Naive thymus-derived CD4-positive, alpha-beta T cell (primary cell): ENCODE measurements at places on chromosomes 5 and 9. TPM values are rescaled to one million over a fixed set of nuclear protein-coding genes. Genes with fewer than 3 reads are reported as not detected.
A peak's percentile ranks its signal among the peaks of the same experiment; 100 is the strongest.

- no peak for DNase-seq
- no peaks in the 10 kb centered on the region for H3K36me3 ChIP-seq
- H3K27me3 ChIP-seq, result no peaks in the 10 kb centered on the region
Measured at GRCh38 chr5:94791829-94792228, 173.4 kb downstream of the SLF1 start.

- H3K4me1 ChIP-seq, result no peaks in the 10 kb centered on the region
- H3K27ac ChIP-seq, result no peak overlapping the region
- no peaks in the 10 kb centered on the region for H3K27me3 ChIP-seq
- peaks cover 5% of the 10 kb centered on the region for H3K36me3 ChIP-seq
- no peak for DNase-seq
- no peak overlapping the region for H3K4me3 ChIP-seq
Measured at GRCh38 chr5:69299625-69300024, 33.0 kb downstream of the CCDC125 start.

DNA sequence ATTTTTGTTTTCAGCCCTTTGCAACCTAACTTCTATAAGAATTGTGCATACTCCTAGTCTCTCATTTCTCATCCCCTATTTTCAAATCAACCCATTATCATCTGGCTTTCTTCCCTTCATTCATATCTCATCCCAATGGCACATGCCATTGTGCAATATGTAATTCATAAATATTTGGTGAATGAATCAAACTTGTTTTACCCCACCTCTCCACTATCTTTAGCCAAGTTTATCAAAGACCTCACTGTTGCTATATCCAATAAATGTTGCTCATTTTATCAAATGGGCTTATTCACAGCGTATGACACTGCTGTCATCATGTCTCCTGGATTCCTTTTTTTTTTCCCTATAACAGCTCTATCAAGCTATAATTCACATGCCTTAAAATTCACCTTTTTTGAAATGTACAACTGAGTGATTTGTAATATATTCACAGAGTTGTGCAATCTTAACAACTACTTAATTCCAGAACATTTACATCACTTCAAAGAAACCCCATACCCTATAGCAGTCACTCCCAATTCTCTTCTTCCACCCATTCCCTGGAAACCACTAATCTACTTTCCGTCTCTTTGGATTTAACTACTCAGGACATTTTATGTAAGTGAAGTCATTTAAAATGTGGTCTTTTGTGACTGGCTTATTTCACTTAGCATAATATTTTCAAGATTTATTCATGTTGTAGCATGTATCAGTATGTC, 214.4 kb upstream of the PAPPA start:
- DNase-seq, result no peak
- H3K36me3 ChIP-seq, result no peaks in the 10 kb centered on the region
- no peaks in the 10 kb centered on the region for H3K4me1 ChIP-seq
- no peaks in the 10 kb centered on the region for H3K27me3 ChIP-seq
- H3K4me3 ChIP-seq, result no peak overlapping the region

- no peaks in the 10 kb centered on the region for H3K27me3 ChIP-seq
- no peak overlapping the region for H3K27ac ChIP-seq
- H3K4me1 ChIP-seq, result peaks cover 11% of the 10 kb centered on the region
- no peaks in the 10 kb centered on the region for H3K36me3 ChIP-seq
- no peak for DNase-seq
Measured at GRCh38 chr5:171978519-171978918, 27.9 kb downstream of the FBXW11 start.

The NEUROG1 gene
- total RNA-seq, result not detected in 2 replicates

GRCh38 chr5:33315189-33315588, 125.6 kb upstream of the TARS1 start:
- no peak overlapping the region for H3K4me3 ChIP-seq
- H3K36me3 ChIP-seq, result no peaks in the 10 kb centered on the region

DNA sequence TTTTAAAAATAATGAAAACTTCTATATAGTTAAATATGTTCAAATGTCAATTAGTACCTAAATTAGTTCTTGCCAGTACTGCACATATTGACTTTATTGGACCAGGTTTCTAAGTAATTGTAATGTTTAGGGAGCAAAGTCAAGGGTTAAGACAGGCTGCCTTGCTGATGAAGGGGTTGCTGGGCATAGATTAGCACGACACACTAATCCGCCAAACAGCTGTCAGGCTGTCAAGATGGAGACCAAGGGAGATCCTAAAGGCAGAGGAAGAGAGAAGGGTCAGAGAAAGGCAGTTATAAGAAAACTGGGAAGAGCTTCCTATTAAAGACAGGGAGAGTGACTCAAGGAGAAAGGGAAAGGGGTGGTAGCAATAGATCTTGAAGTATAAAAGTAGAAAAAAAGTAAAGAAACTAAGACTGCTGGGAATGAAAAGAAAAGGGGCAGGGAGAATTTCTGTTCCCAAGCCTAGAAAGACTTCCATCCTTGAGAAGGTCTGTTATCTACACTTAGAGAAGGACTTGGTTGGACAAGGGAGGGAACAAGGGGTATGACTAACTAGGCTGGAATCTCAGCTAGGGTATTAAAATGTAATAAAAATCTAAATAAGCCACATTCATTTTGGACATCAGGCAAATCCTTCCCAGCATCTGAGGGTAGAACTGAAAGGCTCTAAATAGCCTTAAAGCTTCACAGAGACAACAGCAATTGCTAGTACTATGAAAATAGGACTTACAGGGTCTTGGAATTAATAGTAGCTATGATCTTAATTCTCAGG, 188.7 kb downstream of the FBXL17 start:
- H3K4me1 ChIP-seq, result no peaks in the 10 kb centered on the region
- no peak for DNase-seq
- no peak overlapping the region for H3K4me3 ChIP-seq
- no peaks in the 10 kb centered on the region for H3K27me3 ChIP-seq

DNA sequence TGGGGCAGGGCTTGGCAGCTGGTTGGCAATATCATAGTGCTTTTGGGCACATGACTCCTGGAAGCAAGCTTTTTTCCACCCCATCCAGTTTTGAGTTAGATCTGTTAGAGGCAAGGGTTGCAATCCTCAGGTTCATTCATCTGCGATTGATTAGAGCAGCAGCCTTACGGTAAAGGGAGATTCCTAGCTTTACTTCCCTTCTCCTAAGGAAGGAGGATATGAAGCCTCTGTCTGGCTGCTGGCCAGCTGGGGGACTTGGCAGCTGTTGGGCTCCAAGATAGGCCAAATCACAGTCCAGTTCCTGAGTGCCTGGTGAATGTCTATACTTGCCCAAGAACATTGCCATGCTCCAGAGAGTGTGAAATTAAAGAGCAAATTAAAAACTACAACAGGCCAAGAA, 113.4 kb upstream of the CCNH start:
- no peak overlapping the region for H3K4me3 ChIP-seq
- DNase-seq, result no peak
- H3K4me1 ChIP-seq, result no peaks in the 10 kb centered on the region
- H3K27ac ChIP-seq, result no peak overlapping the region

The SH3TC2 gene
- 0.08 TPM for total RNA-seq

The FAM114A2 gene
- 41.7 TPM for total RNA-seq

DNA sequence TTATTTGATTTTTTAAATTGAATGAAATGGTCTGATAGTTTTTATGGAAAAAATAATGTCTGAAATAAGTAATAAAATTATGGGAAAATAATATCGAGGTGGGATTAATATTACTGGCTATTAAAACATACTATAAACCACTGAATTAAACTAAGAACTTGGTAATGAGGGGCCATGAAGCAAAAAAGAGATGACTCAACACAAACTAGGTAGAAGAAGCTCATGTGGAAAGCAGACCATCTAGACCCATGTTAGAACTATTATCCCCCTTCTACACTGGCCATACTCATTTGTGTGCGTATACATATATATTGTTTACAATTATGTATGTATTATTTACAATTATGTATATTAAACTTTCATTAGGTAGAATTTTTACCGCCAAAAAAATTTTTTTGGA, 8.5 kb upstream of the GPR150 start:
- no peaks in the 10 kb centered on the region for H3K27me3 ChIP-seq
- no peaks in the 10 kb centered on the region for H3K4me1 ChIP-seq
- H3K4me3 ChIP-seq, result no peak overlapping the region
- no peak for DNase-seq

DNA sequence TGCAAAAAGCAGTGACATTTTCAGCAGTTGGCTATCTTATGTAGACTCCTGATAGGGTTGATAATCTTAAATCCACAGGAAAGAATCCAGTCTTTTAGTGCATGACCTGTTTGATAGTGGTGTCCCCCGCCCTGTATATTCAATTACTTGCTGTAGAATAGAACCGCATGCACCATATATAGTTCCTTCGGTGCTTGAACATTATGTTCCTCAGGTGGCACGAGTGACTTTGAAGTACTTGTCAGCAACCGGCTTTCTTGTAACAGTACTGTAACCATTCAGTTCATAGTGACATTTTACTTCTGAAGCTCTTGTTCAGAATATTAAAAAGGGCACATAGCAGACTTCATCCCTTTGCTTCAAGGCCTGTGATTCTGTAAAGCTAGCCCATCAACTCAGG, 163.2 kb upstream of the KLF9 start:
- no peaks in the 10 kb centered on the region for H3K27me3 ChIP-seq
- H3K27ac ChIP-seq, result no peak overlapping the region
- H3K4me3 ChIP-seq, result no peak overlapping the region

The PTGES gene
- not detected for total RNA-seq

The PCAT7 gene
- total RNA-seq, result not detected in 2 replicates

The CCL28 gene
- total RNA-seq, result 13.9 TPM

DNA sequence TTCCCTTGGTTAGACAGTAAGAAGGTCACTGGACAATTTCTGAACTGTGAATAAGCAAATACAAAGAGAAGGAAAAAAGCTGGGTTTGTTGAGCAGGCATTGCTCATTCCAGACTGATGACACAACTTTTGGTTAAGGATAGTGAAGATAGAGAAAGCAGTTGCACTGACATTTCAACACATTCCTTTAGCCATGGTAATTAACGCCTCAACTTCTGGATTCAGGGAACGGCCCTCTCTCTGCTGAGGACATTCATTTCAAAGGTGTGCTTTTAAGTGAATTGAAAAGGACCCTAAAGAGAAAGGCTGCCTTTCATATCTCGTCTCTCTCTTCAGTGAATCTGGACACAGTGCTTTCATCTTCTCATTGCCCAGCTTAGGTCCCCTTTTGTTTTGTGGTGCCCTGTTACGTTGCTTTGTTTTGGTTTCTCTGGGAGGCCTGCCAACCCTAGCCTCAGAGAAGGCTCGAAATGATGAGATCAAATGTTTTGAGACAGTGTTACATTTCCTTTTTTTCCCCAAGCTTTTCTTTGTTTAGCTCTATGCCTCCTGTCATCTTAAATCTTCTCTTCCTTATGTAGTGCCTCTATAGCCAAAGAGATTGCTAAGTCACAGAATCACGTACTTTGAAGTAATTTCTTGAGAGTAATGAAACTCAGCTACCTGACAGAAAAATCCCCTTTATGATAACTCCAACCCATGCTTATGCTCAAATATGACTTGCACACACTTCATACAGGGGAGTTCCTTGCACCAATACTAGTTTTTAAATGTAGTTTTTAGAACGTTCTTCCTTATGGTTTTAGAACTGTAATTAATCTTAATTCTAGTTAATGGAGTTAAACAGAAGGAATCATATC, 94.4 kb upstream of the IFNE start:
- no peaks in the 10 kb centered on the region for H3K27me3 ChIP-seq
- peak overlapping the region; percentile 48 for H3K27ac ChIP-seq
- no peaks in the 10 kb centered on the region for H3K36me3 ChIP-seq

GRCh38 chr5:119366540-119366881, 10.7 kb downstream of the TNFAIP8 start:
- H3K4me3 ChIP-seq, result no peak overlapping the region
- DNase-seq, result no peak
- peaks cover 62% of the 10 kb centered on the region for H3K4me1 ChIP-seq
- H3K27me3 ChIP-seq, result no peaks in the 10 kb centered on the region
- H3K27ac ChIP-seq, result peak overlapping the region; percentile 55

GRCh38 chr5:5154733-5155132, 14.6 kb downstream of the ADAMTS16 start:
- no peaks in the 10 kb centered on the region for H3K4me1 ChIP-seq
- H3K4me3 ChIP-seq, result no peak overlapping the region
- H3K27me3 ChIP-seq, result no peaks in the 10 kb centered on the region
- H3K27ac ChIP-seq, result no peak overlapping the region
- H3K36me3 ChIP-seq, result no peaks in the 10 kb centered on the region

- no peak overlapping the region for H3K4me3 ChIP-seq
- DNase-seq, result no peak
- no peak overlapping the region for H3K27ac ChIP-seq
Measured at GRCh38 chr5:140223567-140223966, 48.6 kb downstream of the CYSTM1 start.

DNA sequence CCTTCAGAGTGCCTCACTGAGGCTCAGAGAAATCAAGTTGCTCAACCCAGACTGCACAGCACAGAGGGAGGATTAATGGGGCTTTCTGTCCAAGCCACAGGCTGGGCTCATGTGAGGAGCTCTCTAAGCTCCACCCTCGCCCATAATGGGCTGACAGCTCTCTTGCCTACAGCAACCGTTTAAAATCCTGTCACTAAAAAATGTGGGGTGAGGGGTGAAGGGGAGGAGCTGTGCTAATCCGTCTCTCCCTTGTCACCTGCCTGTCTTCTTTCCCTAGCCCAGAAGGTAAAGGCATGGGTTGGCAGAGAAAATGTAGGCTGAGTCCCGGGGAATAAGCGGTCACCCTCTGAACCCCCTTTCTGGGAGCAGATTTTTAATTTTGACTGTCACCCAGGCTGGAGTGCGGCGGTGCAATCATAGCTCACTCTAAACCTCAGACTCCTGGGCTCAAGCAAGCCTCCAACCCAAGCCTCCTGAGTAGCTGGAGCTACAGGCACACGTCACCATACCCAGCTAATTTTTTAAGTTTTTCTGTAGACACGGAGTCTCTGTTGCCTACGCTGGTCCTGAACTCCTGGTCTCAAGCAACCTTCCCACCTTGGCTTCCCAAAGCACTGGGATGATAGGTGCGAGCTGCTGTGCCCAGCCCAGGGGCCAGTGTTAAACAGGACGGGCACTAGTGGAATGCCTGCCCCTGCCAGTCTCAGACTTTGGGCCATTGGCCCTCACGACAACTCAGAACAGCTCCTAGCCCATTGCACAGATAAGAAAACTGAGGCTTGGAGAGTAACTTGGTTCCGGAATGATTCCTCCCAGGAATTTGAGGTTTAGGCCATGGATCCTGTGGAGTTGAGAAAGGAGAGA, 89.5 kb downstream of the LMX1B start:
- no peaks in the 10 kb centered on the region for H3K27me3 ChIP-seq
- H3K36me3 ChIP-seq, result no peaks in the 10 kb centered on the region
- H3K27ac ChIP-seq, result no peak overlapping the region
- H3K4me1 ChIP-seq, result peaks cover 10% of the 10 kb centered on the region

DNA sequence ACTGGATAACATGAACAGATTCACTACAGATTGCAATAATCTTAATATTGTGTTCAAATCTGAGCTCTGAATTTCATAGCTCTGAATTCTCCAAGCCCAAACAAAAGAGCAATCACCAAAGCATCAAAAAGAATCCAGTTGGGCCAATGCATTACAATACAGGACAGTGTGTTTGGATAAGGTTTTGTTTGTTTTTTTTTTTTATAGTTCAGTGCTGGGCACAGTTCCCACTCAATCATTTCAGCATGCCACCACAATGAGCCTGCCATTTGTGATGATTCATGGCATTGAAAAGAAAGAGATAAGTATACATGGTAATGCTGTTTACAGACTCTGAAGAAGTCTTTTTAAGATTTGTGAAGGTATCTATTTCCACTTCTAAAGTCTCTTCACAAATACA, 1.7 kb upstream of the HTR1A start:
- no peak overlapping the region for H3K4me3 ChIP-seq
- H3K27me3 ChIP-seq, result peaks cover 3% of the 10 kb centered on the region
- H3K36me3 ChIP-seq, result no peaks in the 10 kb centered on the region
- no peak for DNase-seq
